ENCODE measurements at places on chromosomes 6 and 20.

GRCh38 chr6:87483929-87484328 is 11.2 kb downstream of the SLC35A1 start:
- DNase-seq, result peak; percentile 20

DNA sequence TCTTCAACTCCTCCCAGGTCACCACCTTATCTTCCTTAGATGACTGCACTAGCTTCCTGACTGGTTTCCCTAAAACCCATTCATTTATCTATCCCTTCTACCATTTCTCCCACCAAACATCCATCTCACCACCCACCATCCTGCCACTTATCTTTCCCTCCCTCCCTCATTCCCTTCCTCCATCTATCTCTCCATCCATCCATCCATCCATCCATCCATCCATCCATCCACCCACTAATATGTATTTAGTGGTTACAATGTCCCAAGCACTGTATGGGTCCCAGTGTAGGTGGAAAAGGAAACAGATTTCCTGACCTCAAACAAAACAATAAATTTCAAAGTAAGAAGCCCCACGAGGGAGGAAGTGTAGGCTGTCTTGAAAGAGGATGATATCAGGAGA is 59.3 kb upstream of the APCDD1L start:
- DNase-seq, result no peak

DNA sequence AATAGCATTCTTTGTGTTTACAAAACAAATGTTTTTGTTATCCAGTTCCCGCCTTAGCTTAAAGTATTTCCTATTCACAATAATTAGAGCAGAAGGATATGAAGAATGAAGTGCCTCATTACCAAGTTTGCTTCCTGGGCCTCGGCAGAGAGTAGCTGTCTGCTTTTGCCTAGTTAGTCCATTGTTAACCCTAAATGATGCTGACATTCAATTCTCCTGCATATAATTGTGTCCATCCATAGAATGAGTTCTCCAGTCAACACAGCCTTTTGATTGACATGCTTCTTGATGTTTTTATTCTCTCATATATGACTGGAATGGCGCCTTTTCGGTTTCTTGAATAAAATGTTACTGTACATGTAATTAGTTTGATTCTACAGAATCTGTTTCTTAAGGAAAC is 100.9 kb downstream of the MYB start:
- no peak for DNase-seq

GRCh38 chr6:89385156-89385667 is 26.9 kb downstream of the RRAGD start:
- no peak for DNase-seq

GRCh38 chr6:110543106-110543505 is 66.7 kb upstream of the SLC22A16 start:
- no peak for DNase-seq

DNA sequence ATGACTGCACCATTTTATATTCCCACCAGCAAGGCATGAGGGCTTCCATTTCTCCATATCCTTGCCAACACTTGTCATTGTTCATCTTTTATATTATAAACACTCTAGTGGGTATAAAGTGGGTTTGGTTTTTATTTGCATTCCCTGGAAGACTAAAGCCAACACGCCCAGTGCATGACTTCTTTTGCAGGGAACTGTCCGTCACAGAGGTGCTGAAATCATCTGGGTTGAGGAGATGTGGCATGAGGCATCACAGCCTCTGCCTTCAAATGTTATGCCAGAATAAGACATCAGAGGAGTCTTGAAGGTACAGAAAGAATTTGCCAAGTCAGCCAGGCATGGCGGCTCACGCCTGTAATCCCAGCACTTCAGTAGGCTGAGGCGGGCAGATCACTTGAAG is 29.9 kb upstream of the FAM210B start:
- DNase-seq, result no peak

DNA sequence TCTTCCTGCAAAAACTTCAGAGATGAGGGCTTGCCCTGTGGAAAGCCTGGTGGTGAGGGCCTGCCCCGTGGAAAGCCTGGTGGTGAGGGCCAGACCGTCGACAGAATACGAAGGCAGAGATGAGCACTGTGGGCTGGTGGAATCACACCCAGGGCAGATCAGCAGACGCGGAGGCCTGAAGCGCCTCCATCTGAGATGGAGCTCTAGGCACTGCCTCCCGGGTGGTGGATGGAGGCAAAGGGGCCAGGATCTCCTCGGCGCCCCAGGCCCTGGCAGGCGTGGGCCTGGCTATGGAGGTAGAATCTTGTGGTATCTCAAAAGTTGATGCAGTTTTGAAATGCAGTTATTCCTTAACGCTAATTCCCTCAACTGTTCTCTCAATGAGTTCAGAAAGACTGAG is 104.8 kb downstream of the PSMB1 start:
- DNase-seq, result no peak

DNA sequence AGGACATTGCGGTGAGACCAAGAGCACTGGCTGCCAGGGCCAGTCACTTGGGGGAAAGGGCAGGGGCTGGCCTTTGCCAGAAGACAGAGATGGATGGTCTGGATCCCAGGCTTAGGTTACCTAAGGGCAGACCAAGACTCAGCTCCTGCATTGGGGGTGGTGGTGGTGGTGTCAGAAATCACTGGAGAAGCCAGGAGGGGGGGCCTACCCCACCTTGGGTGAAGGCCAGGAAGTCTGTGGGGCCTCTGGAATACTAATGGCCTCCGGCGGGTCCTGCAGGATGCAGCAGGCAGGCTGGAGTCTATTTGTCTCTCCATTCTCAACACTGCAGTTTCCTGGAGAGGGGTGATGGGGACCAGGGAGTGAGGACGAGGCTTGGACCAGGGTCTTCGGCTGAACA is 32.8 kb downstream of the CD40 start:
- no peak for DNase-seq

All from activated CD4-positive, alpha-beta memory T cell treated with anti-CD3 and anti-CD28 coated beads, Interleukin-2, amount 10 ng/mL, durations not matched to agents 7 days and 5 days (primary cell).